Pulmonary artery endothelial cell (primary cell): ENCODE measurements at places on chromosomes 2 and 18. TPM values are rescaled to one million over a fixed set of nuclear protein-coding genes. Genes with fewer than 3 reads are reported as not detected.

The PHOSPHO2 gene
- total RNA-seq: 1.5 and 2.0 TPM in 2 replicates

The ZEB2 gene
- 22.5 and 30.3 TPM in 2 replicates for total RNA-seq

The NT5DC4 gene
- not detected in 2 replicates for total RNA-seq

The SOWAHC gene
- 2.6 and 6.4 TPM in 2 replicates for total RNA-seq

The PXDN gene
- total RNA-seq: 249 and 307 TPM in 2 replicates

The RAB31 gene
- 30.8 and 32.7 TPM in 2 replicates for total RNA-seq

The VWC2L gene
- not detected in 2 replicates for total RNA-seq

The GPBAR1 gene
- 0.07 TPM in 2 replicates for total RNA-seq

The SIGLEC15 gene
- total RNA-seq: 0.13 TPM in 1 of 2 replicates, not detected in the other

The VIT gene
- total RNA-seq: 0.46 and 0.66 TPM in 2 replicates

The FRZB gene
- 0.04 TPM in 1 of 2 replicates, not detected in the other for total RNA-seq

The MAP2 gene
- total RNA-seq: 14.5 and 24.9 TPM in 2 replicates

The GCKR gene
- total RNA-seq: 7.5 and 7.8 TPM in 2 replicates

The CNGA3 gene
- total RNA-seq: not detected in 2 replicates

The AQP12A gene
- not detected in 2 replicates for total RNA-seq

The OSBPL6 gene
- total RNA-seq: 5.4 and 6.9 TPM in 2 replicates

The ATP6V1C2 gene
- 0.04 TPM in 1 of 2 replicates, not detected in the other for total RNA-seq

The ATG16L1 gene
- total RNA-seq: 48.3 and 51.5 TPM in 2 replicates

The OBSL1 gene
- total RNA-seq: 15.6 and 22.2 TPM in 2 replicates

The NPHP1 gene
- 2.7 and 4.8 TPM in 2 replicates for total RNA-seq
